ENCODE measurements at places on chromosomes 2 and 18.

GRCh38 chr2:10447300-10447894 lies 730 bp downstream of the ODC1 start:
- DNase-seq = no peak

DNA sequence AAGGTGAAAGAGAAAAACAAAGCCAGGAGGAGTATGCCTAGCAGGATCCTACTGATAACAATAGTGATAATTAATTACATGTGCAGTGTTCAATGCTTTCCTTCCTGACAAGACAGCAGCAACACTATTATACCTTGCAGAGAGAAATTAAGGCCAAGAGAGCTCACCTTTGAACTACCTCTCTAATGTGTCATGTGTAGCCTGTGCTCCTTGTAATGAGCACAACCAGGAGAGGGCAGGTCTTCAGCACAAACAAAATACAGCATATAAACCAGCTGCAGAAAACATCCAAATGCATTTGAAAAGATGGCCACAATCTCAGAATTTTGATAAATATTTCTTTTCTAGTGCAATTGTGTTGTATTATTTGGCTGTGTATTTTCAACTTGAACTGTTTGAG lies 1425.7 kb downstream of the DSC3 start:
- DNase-seq = no peak

DNA sequence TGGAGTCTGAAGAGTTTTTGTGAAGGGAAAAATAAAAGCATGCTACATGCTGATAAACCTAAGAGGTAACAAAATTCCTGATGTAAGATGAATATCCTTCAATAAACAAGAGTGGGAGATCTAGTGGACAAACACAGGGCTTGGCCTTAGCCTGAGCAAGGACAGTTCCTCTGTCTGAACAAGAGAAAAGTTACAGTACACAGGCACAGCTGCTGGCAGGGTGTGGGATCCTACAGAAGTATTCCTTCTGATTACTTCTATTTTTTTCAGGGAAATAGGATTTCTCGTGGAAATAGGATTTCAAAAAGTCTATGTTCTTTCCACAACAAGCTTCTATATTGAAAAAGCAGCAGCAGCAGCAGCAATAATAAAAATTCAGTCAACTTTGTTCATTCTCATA lies 54.1 kb downstream of the NBAS start:
- DNase-seq = no peak

DNA sequence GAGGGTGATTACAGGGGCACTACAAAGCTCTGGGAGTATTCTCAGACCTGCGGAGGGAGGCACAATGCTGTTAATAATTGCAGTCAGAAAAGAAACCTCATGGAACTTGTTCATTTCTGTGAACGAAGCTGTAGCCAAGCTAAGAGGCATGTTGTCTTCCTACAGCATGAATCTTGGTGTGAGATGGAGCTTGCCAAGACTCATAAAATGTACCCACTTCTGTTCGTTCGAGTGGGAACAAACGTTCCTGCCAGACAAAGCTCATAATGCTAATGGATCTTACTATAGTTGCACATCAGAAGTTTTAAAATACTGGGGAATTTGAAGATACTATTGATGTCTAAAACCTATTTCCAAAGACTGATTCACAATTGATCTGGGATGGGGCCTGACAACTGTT lies 489.1 kb downstream of the ZEB2 start:
- no peak for DNase-seq

DNA sequence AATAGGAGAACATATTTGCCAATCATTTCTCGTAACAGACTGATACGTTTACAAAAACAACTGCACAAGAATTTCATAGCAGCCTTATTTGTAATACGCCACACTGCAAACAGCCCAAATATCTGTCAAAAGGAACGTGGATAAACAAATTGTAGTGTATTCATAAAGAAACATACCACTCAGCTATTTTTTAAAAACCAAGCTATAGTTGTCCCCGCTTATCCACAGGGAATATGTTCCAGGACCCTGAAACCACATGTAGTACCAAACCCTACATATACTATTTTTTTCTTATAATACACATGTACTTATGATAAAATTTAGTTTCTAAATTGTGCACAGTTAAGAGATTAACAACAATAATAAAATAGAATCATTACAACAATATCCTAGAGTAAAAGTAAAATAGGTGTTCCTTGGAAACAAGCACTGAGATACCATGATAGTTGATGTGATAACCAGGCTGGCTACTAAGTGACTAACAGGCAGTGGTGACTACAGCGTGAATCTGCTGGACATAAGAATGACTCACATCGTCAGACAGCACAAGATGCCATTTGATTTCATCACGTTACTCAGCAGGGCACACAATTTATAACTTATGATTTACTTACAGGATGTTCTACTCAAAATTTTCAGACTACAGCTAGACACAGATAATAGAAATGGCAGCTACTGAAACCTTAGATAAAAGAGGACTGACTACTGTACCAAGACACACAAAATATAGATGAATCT lies 367.4 kb downstream of the NCKAP5 start:
- DNase-seq = no peak

- DNase-seq = no peak
Measured at GRCh38 chr18:40911582-40912254, 1043.3 kb upstream of the PIK3C3 start.

DNA sequence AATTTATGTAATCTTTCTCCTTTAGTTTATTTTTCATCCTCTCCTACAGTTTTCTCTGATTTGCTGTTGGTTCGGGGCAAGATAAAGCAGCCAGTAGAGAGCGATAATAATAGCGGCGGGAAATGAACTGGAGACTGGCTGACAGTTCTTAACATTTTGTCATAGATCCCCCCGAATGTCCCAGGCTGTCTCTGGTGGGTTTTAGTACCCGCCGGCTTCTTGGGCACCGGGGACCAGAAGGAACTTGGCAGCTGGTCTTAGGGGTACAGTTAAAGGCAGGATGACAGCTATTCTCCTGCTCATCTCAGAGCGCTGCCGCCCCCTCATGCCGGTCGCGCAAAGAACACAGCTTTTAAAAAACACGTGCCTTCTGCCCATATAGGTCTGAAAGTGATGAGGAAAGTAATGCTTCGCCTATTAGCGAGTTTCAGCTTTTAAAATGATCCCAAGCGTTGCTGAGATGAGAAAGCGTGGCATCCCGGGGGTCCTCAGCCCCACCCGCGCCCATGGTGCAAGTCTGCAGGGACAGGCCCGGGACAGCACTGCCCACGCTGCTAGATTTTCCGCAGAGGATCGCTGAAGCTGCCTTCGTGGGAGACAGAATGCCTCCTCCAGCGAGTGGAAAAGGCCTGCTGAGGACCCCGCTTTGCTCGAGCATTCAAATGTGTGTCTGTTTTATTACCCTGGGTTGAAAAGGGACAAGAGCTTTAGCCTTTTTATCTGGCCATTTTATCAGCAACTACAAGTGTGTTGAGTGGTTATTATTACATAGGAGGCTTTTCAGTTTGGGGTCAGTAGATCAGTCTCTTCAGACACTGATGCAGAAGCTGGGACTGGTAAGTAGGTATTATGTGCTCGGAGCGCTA lies 3.8 kb downstream of the ONECUT2 start:
- no peak for DNase-seq

- DNase-seq = no peak
Measured at GRCh38 chr18:9094307-9095226, 7.9 kb upstream of the NDUFV2 start.
